ENCODE measurements at places on chromosomes 1 and 21.
A peak's percentile ranks its signal among the peaks of the same experiment; 100 is the strongest.

DNA sequence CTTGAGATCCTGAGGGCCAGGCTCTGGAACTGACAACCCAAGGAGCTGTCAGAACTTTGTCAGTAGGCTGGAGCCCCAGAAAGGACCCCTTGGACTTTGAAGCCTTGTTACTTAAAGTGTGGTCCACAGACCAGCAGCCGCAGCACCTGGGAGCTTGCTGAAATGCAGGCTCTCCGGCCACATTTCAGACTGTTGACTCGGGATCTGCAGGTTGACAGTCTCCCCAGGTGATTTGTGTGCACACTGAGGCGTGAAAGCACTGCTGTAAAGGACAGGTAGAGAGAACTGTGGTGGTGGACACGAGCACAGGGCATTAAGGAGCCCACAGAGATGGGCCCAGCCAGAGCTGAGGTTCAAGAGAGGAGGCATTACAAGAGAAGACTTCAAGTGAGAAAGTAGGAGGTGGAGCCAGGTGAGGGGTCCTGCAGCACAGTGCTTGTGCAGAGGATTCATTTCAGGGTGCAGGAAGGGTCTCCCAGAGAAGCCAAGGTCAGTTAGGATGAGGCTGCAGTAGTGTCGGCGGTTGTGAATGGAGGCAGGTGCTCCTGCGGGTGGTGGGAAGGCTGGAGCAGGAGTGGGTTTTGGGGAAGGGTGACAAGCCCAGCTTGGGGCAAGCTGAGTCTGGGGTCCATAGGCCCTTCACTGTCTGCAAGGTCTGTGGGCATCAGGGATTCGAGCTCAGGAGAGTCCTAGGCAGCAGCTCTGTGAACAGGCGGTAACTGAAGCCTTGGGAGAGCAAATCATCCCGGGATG lies 4.6 kb downstream of the HYI start:
- DNase-seq, result no peak

DNA sequence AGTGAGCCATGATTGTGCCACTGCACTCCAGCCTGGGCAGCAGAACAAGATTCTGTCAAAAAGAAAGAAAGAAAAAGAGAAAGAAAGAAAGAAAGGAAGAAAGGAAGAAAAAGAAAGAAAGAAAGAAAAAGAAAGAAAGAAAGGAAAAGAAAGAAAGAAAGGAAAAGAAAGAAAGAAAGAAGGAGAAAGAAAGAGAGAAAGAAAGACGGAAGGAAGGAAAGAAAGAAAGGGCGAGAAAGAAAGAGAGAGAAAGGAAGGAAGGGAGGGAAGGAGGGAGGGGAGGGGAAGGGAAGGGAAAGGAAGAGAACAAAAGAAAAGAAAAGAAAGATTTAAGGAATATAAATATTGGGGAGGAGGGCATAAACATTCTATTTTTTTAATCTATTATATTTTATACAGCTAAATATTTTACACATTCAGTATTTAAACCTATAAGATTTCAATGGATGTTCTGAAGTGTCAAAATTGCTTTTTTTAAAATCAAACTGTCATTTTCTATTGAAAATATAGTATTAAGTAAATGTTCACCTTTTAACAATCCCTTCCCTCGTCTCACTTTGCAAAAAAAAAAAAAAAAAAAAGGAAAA lies 6.8 kb upstream of the JAK1 start:
- DNase-seq, result no peak

DNA sequence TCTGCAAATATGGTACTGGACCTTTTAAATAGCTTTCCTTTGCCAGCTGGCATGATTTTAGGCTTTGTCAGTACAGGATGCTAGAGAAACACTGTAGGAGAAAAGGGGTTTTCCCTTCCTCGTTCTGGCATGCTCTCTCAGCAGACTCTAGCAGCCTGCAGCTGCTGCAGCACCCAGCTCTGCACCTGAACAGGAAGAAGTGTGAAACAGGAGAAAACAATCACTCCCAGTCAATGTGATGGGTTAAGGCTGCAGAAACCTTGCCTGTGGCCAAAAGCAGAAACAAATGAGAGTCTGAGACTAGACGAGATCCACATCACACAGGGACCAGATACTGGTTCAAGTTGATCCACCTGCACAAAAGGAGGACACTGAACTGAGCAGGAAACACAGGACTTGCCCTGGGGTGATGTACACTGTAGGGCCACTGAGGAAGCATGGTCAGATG lies 21.2 kb downstream of the OVGP1 start:
- peak; percentile 36 for DNase-seq

GRCh38 chr1:217910791-217911320 lies 279.7 kb downstream of the SPATA17 start:
- no peak for DNase-seq

GRCh38 chr21:38784458-38785266 lies 21.1 kb upstream of the ETS2 start:
- DNase-seq, result no peak
